ENCODE measurements at places on chromosomes 2 and 18.

GRCh38 chr18:26429535-26430226, 118.7 kb downstream of the KCTD1 start:
- DNase-seq, result peak; percentile 87

- DNase-seq, result peak; percentile 59
Observed at GRCh38 chr18:10440884-10441283, 13.6 kb upstream of the APCDD1 start.

GRCh38 chr18:23330423-23330822, 122.7 kb upstream of the RIOK3 start:
- no peak for DNase-seq

- peak; percentile 74 for DNase-seq
Observed at GRCh38 chr18:68035774-68036522, 519.4 kb upstream of the DSEL start.

- DNase-seq, result no peak
Observed at GRCh38 chr2:147646818-147647468, 197.9 kb upstream of the ACVR2A start.

GRCh38 chr18:76977684-76978232, 154.8 kb downstream of the MBP start:
- no peak for DNase-seq

DNA sequence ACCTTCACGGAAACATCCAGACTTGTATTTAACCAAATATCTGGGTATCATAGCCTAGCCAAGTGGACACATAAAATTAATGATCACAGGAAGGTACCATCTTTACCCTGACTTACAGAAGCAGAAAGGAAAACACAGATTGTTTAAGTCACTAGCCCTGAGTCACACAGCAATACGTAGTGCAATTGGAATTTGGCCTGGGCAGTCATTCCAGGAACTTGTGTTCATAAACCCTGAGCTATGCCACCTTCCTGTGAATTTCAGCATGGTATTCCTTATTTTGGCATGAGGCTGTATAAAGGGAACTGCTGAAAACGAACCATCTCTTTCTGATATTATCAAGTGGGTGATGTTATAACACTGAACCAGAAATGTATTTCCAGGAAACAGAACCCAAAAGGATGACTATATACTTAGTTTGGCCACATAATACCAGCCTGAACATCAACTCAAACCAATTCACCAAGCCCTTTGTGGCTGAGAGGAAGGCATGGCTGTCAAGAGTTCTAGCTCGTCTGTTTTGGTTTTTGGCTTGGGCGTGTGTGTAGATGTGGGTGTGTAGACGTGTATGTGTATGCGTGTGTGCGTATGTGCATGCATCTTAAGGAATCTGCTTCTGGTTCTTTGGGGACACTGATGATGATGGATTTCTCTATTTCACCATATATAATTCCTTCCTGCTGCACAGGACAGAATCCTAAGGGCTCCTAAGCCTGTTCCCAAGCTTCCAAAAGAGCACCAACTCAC, 533.4 kb upstream of the ID2 start:
- DNase-seq, result peak; percentile 93

GRCh38 chr2:113878743-113879142, 11.1 kb upstream of the ACTR3 start:
- no peak for DNase-seq
